ENCODE measurements at places on chromosomes 13 and 19. TPM values are rescaled to one million over a fixed set of nuclear protein-coding genes. Genes with fewer than 3 reads are reported as not detected.

The ERICH6B gene
- not detected for total RNA-seq

DNA sequence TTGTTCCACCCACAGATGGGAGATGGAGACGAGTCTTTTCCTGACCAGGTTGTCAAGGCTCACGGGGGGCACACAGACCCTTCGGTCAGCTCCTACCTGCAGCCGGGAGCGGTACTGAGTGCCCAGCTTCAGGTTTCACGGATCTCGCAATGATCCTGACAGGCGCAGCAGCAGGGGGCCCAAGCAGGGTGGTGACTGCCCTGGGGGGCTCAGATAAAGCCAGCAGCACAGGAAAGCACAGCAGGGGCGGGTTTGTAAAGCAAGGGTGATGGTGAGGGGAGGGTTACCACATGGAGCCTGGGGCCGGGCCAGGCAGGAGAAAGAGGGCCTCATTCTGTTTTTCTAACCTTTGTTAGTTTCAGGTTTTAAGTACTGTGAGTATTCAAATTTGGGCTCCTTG is 41.7 kb upstream of the ATP11A start:
- peak; percentile 0 for DNase-seq

- no peak for DNase-seq
Measured at GRCh38 chr13:90838317-90838960, 509.0 kb upstream of the MIR17HG start.

DNA sequence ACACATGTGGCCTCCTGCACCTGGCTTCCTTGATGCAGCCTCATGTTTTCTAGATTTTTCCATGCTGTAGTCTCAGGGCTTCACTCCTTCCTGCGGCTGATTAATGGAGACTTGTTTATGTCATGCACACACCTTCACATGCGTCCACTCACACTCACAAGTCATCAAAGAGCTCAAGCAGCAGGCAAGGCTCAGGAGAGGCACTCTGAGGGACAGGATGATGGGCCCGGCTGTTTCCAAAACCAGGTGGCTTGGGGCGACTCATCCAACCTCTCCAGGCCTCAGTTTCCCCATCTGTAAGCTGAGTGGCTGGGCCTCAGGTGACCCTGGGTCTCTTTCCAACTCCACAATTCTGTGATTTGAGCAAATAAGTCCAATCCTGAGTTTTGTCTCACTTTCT is 36.9 kb downstream of the RASA3 start:
- DNase-seq: peak; percentile 20

The C13orf42 gene
- not detected for total RNA-seq

DNA sequence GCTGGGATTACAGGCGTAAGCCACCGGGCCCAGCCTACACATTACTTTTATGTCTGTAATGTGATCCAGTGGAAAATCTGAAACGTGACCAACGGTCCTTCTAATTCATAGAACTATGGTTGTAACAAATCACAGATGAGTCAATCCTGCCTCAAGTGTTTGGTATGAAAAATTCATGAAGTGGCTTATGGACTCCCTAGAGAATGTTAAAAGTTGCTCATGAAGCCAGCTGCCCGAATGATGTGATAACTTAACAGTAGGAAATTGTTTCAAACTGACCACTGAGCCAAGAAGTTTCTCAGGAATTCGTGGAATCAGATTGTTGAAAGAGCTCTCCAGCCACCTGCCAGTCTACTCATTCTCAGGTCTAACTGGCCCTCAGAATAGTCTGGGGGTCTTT is 59.4 kb upstream of the FARP1 start:
- no peak for DNase-seq

DNA sequence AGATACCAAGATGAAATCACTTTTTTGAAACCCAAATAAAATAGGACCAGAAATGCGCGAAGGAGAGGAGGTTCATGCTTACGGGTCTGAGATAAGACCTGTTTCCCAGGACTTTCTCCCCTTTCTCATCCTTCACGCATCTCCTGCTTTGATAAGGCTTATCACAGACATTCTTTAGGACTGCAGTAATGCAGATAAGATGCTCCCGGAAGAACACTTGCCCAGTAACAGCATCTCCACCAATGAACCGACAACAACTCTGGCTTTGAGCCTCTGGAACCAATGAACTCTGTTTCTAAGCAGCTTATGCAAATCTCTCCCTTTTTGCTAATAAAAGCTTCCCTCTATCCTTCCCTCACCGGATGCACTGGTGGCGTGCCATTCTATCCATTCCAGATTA is 783.4 kb upstream of the ARGLU1 start:
- DNase-seq: no peak

- DNase-seq: no peak
Measured at GRCh38 chr19:1263188-1263587, 5.9 kb upstream of the CIRBP start.

DNA sequence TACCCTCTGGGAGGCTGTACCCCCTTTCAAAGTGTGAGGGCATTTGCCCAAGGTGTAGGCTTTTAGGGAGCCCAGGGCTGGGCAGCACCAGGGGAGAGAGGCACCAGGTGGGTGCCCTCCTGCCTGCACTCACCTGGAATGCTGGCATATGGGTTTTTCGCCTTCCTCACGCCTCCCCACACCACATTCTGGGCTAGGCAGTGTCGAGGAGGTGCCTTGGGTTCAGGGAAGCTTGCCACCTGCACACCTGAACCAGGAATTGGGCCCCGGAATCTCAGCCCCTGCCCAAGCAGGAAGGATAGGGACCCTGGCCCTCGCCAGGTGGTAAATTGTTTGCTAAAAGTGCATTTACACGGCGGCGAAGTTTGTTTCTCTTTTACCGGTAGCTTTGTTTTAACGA is 5.1 kb upstream of the TSHZ3 start:
- no peak for DNase-seq

DNA sequence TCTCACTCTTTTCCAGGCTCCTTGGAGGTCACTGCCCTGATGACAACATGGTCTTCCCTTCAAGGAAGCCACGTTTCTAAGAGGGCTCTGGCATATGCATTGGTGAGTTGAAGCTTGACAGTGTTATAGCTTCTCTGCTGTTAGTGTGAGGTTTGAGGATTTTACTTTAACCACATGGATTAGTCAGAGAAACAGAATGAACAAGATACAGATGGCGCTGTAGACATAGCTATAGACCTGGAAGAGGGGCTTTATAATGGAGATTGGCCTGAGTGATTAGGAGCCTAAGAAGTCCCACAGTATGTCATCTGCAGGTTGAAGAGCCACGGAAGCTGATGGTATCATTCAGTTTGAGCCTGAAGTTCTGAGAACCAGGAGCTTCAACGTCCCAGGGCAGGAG is 18.4 kb upstream of the URI1 start:
- no peak for DNase-seq

GRCh38 chr19:29371251-29372090 is 154.3 kb upstream of the VSTM2B start:
- no peak for DNase-seq

DNA sequence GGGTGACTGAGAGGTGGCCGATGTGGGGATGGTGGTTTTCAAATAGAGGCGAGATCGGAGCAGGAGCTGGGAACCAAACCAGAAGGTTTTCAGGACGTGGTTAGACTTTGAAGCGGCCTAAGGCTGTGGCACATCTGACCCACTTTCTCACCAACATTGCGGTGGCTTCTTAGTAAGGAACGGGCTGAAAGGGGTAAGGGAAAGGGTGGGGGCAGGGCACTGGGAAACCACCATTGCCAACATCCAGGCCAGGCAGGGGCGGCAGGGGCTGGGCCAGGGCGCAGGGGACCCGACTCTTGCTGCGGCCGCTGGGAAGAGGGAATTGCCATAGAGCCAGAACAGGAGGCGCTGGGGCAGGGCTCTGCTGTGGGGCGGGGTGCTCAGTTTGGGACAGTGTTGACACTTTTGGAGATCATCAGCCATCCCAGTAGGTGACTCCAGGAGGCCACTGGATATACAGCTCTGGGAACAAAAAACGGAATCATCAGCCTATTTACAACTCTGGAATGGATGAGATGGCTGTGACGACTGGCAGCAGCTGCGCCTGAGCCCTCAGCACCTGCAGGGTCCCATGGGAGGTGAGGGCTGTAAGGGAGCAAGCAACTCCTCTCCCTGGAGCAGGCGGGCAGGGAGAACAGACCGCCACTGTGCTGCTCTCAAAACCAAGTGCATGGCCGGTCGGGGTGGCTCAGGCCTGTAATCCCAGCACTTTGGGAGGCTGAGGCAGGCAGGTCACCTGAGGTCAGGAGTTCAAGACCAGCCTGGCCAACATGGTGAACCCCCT is 52.2 kb downstream of the IRS2 start:
- no peak for DNase-seq

DNA sequence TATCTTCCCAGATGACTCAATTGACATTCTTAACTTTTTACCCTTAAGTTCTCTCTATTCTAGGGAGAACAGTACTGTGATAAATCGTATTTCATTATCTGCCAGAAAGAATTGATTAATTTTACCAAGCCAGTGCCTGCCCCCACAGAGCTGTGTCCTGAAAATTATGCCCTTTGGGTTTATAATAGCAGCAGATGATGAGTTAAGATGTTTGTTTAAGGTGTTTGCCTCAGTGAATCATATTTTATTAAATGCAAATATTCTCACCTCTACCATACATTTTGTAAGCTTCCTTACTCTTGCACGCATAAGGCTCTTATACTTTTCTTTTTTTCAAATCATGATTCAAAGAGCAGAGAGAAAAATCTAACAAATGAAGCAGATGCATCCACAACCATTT is 318.6 kb downstream of the DCT start:
- no peak for DNase-seq

DNA sequence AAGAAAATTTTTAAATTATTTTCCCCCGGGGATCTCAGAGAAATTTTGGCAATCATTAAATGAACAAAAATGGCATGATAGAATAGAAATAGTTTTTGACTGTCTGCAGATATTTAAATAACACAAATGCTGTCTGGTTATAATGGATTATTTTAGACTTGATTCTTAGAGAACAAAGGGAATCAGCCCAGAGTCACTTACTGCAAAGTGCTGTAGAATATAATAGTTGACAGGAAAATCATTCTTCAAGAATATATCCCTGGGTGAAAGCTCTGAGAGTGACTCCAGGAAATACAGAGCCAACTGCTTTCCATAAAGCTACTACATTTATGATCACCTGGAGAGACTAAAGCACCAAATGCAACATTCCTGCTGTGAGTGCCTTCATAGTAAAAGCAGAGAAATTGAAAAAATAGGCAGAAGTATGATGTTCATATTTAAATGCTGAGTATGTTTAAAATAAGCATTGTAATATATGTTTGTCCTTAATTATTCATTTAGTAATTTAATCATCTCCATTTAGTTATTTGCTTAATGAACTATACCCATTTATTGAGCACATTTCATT is 1765.8 kb downstream of the SLITRK1 start:
- DNase-seq: no peak

- no peak for DNase-seq
Measured at GRCh38 chr13:107450431-107450830, 764.9 kb downstream of the LIG4 start.

The CFD gene
- 345 TPM for total RNA-seq

The KCNK6 gene
- 3.5 TPM for total RNA-seq

DNA sequence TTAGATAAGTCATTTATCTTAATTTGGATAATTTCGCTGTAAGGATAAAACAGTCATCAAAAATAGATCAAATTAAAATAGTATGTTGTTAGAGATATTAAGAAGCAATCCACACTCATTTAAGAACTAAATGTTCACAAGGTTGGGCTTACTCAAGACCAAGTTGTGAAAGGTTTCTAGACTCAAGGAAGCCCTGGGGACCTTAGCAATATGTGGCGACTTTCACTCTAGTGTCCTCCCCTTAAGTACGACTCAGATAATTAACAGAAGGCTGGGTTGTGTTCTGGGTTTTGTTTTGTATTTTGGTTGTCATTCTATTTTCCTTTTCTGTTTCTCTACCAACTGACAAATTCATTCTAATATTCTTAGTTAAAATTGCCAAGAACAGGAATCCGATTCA is 1008.0 kb downstream of the PCDH9 start:
- no peak for DNase-seq

GRCh38 chr13:31859571-31859970 is 120.2 kb downstream of the RXFP2 start:
- DNase-seq: no peak

The PALM3 gene
- total RNA-seq: 3.9 TPM

- DNase-seq: no peak
Measured at GRCh38 chr13:74101436-74101835, 32.8 kb downstream of the KLF12 start.

DNA sequence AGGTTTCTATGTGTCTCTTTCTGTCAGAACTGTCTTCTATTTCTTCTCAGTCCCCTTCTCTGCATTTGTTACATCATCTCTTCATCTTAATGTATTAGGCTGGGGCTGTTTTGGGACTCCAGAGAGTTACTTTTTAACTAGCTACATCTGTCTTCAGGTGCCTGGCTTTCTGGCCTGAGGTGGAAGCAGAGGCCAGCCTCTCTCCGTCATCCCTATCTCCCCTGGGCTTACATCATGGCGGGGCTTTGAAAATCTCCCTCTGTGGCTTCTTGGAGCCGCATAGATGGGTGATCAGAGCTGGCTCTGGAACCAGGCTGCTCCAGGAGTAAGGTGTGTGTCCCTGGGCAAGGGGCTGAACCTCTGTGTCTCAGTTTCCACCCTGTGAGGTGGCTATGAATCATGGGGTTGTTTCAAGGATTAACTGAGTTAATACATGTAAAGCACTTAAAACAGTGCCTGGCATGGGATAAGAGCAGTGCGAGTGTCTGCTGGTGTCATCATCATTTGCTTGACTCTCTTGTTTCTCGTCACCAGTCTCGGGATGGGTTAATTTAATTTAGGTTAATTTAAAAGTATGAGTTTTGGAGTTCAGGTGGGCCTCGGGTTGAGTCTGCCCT is 2.0 kb downstream of the EPN1 start:
- DNase-seq: no peak

- no peak for DNase-seq
Measured at GRCh38 chr13:21889651-21890050, 218.8 kb downstream of the FGF9 start.

- DNase-seq: no peak
Measured at GRCh38 chr13:42617221-42617620, 43.3 kb downstream of the TNFSF11 start.

DNA sequence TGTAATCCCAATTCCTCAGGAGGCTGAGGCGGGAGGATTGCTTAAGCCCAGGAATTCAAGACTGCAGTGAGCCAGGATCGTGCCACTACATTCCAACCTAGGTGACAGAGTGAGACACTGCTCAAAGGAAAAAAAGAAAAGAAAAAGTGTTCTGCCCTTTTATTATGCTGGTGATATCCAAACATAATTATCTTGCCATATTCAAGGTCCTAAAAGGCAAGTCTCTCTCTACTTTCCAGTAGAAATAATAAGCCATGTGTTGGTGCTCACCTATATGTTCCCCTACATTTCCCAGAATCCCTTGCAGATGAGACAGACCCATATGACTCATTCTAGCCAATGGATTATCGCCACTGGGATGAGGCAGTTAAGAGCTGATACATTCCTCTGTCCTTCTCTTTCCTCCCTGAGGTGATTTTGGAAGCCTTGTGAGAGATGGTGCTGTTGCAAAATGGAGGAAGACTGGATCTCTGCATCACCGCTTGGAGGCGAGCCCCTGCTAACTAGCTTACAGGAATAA is 58.3 kb upstream of the MRI1 start:
- no peak for DNase-seq

DNA sequence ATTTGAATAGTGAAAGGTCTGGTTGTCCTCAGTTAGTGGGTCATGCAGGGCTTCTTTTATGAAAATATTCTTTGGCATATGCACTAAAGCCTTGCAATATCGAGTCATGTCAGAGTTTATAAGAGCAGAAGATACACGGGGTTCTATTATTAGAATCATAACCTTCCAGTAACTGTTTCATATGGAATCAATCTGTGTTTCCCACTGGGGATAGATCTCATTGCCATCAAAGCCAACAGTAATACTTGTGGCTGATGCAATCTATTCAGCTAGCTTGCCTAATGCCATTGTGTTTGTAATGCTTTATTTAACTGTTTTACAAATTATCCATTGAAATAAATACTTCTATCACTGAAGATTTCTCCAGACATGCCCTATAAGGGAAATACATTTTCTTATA is 746.9 kb upstream of the PCDH9 start:
- DNase-seq: no peak

The LILRB4 gene
- 10.1 TPM for total RNA-seq
